ENCODE measurements at places on chromosomes 3 and 15. TPM values are rescaled to one million over a fixed set of nuclear protein-coding genes. Genes with fewer than 3 reads are reported as not detected.

DNA sequence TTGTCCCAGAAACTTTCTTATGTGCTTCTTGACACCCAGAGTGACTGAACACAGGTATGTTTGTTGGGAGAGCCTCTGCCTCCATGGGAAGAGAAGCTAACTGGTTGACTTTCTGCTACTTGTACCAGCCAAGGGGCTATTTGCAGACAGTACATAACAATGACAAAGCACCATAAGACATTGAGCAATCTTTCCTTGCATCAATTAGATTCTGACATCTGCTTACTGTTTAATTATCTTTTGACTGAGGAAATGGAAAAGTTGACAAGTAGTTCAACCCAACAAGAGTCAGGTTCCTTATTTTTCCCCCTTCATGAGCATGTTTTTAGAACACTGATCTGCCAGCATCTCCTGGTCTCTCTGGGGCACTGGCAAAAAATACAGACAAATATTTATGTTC is 157.7 kb downstream of the RPLP1 start:
- no peak overlapping the region for H3K27ac ChIP-seq
- no peaks in the 10 kb centered on the region for H3K36me3 ChIP-seq
- no peak overlapping the region for H3K4me3 ChIP-seq

CHRNA3 gene
- total RNA-seq, result not detected

TRA2B gene
- total RNA-seq, result 237 TPM

GRCh38 chr3:108219336-108219735 is 2.9 kb downstream of the IFT57 start:
- DNase-seq, result no peak
- H3K4me3 ChIP-seq, result no peak overlapping the region
- H3K4me1 ChIP-seq, result peaks cover 33% of the 10 kb centered on the region
- H3K27ac ChIP-seq, result no peak overlapping the region
- H3K27me3 ChIP-seq, result no peaks in the 10 kb centered on the region

DNA sequence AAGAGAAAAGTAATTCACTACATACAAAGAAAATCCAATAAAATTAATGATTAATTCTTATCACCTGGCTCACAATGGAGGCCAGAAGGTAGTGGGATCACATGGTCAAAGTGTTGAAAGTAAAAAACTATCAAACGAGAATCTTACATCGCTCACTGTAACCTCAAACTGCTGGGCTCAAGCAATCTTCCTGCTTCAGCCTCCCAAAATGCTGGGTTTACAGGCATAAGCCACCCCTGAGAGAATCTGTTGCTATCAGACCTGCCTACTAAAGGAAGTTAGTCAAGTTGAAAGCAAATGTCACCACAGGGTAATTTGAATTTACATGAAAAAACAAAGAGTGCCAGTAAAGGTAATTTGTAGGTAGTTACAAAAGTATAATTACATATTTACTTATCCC is 103.3 kb downstream of the PCCB start:
- H3K4me3 ChIP-seq, result no peak overlapping the region
- no peak for DNase-seq
- H3K4me1 ChIP-seq, result no peaks in the 10 kb centered on the region
- no peak overlapping the region for H3K27ac ChIP-seq
- H3K27me3 ChIP-seq, result no peaks in the 10 kb centered on the region

PPM1L gene
- 77.4 TPM for total RNA-seq

GRCh38 chr3:150328654-150329040 is 79.5 kb upstream of the TSC22D2 start:
- peaks cover 12% of the 10 kb centered on the region for H3K4me1 ChIP-seq
- H3K36me3 ChIP-seq, result no peaks in the 10 kb centered on the region
- H3K27ac ChIP-seq, result peak overlapping the region; percentile 64
- no peak overlapping the region for H3K4me3 ChIP-seq
- DNase-seq, result no peak

DNA sequence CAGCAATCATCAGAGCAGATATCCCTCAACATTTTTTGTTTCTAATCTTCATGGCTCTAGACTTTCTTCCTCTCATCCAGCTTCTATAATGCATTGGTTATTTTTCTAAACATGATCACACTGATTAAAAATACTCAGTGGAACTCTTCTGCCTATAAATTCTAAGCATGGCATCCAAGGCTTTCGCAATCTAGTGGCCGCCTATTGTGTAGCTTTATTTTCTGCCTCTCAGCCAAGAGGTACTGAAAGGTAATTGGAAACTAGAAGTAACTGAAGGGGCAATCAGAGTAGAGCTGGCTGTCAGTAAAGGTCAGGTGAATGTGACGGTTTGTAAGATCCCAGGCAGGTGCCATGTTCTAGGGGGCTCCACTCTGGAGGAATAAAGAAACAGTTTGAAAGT is 33.4 kb downstream of the OXSM start:
- DNase-seq, result no peak
- no peaks in the 10 kb centered on the region for H3K36me3 ChIP-seq
- H3K4me3 ChIP-seq, result no peak overlapping the region
- no peaks in the 10 kb centered on the region for H3K27me3 ChIP-seq

- H3K36me3 ChIP-seq, result no peaks in the 10 kb centered on the region
- H3K4me3 ChIP-seq, result no peak overlapping the region
- no peaks in the 10 kb centered on the region for H3K4me1 ChIP-seq
- no peak for DNase-seq
- H3K27me3 ChIP-seq, result no peaks in the 10 kb centered on the region
- H3K27ac ChIP-seq, result no peak overlapping the region
Observed at GRCh38 chr3:8567784-8568575, 66.4 kb downstream of the LMCD1 start.

DNA sequence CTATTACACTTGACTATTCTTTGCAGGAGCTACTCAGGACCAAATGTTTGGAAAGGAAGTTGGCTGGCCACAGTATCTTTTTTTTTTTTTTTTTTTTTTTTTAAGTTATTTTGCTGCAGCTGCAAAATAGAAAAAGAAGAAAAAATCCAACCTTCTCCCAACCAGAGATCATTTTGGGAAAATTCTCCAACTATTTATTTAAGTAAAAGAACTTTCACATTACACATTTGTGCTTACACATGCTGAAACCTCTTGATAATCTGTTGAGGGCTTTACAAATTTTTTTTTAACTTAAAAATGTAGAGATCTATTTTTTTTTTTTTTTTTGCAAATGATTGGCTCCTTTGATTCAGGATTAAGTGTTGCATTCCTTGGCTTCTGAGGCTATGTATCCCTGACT is 148.0 kb downstream of the POLR2M start:
- H3K4me3 ChIP-seq, result no peak overlapping the region
- H3K36me3 ChIP-seq, result no peaks in the 10 kb centered on the region
- no peak overlapping the region for H3K27ac ChIP-seq
- no peaks in the 10 kb centered on the region for H3K4me1 ChIP-seq
- no peak for DNase-seq

DNA sequence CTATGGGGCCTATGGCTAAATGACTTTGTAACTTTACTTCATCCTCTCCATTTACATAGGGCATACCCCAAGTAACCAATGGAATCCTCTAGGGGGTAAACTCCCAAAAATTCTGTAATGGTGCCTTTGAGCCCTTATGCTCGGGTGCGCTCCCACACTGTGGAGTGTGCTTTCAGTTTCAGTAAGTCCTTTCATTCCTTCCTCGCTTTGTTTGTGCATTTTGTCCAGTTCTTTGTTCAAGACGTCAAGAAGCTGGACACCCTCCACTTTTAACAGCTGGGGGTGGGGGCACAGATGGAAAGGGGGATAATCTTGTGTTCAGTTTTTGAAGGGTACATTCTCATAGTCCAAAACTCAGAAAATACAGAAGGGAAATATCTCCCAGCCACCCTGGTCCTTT is 84.4 kb upstream of the C2CD4B start:
- H3K36me3 ChIP-seq, result no peaks in the 10 kb centered on the region
- no peak overlapping the region for H3K27ac ChIP-seq

CYP8B1 gene
- total RNA-seq, result not detected

DNA sequence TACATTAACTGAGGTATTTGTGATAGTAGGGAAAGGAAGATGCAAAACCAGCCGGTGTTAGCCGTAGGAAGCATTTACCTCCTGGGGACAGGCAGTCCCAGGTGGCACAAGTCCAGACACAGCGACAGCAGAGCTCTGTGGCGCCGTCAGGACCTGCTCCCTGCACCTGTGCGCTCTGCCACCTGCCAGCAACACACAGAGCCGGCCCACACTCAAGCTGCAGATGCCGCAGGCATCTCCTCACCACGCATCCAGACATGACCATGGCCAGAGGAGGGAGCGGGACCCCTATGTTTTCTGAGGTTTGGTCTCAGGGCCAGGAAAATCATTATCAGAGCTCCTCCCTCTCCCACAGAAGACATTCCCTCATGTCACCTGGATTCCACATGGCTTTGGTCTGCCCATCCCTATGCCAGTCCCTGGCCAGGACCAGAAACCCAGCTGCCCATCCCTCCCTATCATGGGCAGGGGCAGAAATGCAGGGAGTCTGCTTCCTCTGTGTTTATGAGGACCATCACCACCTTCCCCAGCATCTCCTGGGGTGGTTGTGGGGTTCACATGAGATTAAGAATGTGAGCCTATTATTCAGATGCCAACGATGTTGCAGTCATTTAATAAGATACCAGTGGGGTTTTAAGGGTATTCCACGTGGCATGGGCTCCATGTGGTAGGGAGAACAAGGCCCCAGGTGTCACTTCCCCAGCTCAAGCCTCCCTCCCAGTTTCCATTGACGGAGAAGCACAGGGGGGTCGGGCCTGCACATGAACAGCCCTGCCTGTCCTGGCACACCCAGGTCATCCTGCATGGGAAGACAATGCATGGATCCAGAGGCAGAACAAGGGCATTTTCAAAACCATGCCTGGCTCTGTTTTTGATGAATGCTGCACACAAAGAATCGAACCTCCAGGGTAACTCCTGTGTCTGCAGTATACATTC is 251.1 kb downstream of the OCA2 start:
- no peak for DNase-seq
- H3K4me1 ChIP-seq, result no peaks in the 10 kb centered on the region
- H3K36me3 ChIP-seq, result no peaks in the 10 kb centered on the region
- H3K27me3 ChIP-seq, result no peaks in the 10 kb centered on the region
- H3K4me3 ChIP-seq, result no peak overlapping the region

- H3K4me3 ChIP-seq, result no peak overlapping the region
- no peaks in the 10 kb centered on the region for H3K36me3 ChIP-seq
- H3K4me1 ChIP-seq, result no peaks in the 10 kb centered on the region
- no peaks in the 10 kb centered on the region for H3K27me3 ChIP-seq
Observed at GRCh38 chr3:178900029-178900646, 171.5 kb downstream of the ZMAT3 start.

DNA sequence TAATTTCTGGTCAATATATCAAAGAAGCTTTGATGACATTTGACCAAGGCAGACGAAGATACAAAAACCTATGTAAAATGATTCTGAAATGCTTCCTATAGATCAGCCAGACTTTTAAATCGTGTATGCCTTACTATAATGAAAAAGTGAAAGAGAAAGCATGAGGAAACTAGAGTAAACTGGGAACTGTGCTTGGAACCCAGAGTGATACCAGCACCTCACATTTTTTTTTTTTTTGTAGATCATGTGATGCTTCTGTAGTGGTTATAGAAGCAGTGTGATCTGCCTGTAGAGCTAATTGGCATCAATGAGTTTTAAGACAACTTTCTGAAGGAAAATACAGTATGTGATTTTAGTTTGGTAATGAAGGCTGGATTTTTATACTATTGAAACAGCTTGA is 150.7 kb downstream of the NLGN1 start:
- DNase-seq, result no peak
- peak overlapping the region; percentile 28 for H3K27ac ChIP-seq
- no peaks in the 10 kb centered on the region for H3K4me1 ChIP-seq
- no peaks in the 10 kb centered on the region for H3K36me3 ChIP-seq
- no peaks in the 10 kb centered on the region for H3K27me3 ChIP-seq

SOX2 gene
- total RNA-seq, result not detected

- H3K4me1 ChIP-seq, result no peaks in the 10 kb centered on the region
- no peak overlapping the region for H3K27ac ChIP-seq
- H3K36me3 ChIP-seq, result no peaks in the 10 kb centered on the region
Observed at GRCh38 chr15:69613988-69614387, 161.4 kb downstream of the RPLP1 start.

PLCL2 gene
- 15.3 TPM for total RNA-seq
